ENCODE measurements at places on chromosomes 5 and 9.

GRCh38 chr9:90974643-90975245, 173.1 kb downstream of the SYK start:
- DNase-seq = no peak

DNA sequence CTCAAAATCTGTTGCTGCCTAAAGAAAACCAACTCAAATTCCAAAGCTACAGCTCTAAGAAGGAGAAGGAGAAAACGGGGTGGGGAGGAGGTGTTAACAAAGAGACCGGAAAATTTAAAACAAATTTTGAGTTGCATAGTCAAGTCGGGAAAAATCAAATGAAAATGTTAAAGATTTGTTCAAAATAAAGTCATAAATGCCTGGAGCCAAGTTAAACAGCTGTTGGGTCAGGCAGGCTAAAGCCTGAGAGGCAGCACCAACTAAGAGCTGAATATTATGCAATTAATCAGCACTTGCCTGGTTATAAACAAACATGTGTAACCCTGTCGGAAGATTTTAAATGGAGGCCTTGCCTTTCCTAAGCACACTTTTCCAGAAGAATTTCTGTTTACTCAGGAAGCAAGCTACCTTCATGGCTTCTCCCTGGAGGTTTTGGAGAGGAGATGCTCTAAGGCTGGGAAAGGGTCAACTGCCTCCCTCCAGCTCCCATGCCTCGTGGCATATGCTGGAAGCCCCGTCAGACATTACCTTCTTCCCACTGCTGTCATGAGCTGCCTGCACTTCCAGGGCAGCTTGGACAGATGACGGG, 270.5 kb downstream of the DMRT2 start:
- DNase-seq = no peak

GRCh38 chr5:141838326-141839014, 39.7 kb downstream of the PCDH1 start:
- DNase-seq = no peak

DNA sequence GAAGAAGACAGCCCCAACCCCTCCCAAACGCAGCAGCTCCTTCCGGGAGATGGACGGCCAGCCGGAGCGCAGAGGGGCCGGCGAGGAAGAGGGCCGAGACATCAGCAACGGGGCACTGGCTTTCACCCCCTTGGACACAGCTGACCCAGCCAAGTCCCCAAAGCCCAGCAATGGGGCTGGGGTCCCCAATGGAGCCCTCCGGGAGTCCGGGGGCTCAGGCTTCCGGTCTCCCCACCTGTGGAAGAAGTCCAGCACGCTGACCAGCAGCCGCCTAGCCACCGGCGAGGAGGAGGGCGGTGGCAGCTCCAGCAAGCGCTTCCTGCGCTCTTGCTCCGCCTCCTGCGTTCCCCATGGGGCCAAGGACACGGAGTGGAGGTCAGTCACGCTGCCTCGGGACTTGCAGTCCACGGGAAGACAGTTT, 12.5 kb downstream of the QRFP start:
- no peak for DNase-seq

DNA sequence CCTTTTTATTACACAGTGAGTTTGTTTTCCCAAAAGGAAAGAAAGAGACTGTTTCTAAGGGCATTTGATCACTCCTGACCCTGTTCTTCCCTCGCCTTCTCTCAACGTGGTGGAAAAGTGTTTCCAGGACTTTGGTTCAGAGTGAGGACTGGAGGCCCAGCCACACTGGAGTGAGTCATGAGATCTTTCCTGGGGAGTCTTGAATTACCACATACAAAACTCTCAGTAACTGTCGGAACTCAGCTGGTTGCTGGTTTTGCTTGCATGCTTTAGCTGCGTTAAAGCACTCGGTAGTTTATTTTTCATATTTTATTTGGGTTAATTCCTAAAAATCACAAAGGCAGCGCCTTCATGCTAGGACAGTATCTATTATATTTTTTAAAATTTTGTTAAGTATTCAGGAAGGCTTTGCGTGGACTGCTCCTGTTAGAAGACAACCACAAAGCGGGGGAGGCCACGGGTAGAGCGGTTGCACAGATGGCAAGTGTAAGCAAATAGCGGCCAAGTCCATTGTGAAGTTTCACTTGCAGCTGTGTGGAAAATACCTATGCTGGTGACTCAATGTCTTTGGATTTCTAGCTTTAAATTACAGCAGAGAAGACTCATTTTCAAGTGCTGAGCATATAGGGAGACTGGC, 77.7 kb downstream of the ARSB start:
- DNase-seq = no peak

GRCh38 chr9:133612051-133612450, 2.9 kb upstream of the FAM163B start:
- no peak for DNase-seq

DNA sequence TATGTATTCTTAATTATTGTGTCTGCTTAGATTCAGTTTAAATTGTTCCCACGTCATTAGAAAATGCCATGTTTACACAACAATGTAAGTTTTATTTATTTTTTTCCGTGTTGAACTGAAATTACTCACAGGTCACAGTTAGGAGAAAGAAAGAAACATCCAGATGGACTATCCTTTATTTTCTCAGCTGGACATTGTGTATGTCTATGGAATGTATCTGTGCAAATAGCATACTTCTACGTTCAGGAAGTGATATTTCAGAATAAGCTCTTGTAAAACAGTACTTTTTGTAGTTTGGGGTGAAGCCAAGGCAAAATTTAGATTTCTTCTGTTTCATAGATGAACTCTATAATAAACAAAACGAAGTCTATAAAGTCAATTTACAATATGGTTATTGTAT, 249.0 kb upstream of the ZNF608 start:
- no peak for DNase-seq

- DNase-seq = no peak
Measured at GRCh38 chr9:109990541-109990940, 210.5 kb downstream of the PALM2AKAP2 start.

- DNase-seq = no peak
Measured at GRCh38 chr9:113958556-113958955, 82.4 kb downstream of the ZNF618 start.

DNA sequence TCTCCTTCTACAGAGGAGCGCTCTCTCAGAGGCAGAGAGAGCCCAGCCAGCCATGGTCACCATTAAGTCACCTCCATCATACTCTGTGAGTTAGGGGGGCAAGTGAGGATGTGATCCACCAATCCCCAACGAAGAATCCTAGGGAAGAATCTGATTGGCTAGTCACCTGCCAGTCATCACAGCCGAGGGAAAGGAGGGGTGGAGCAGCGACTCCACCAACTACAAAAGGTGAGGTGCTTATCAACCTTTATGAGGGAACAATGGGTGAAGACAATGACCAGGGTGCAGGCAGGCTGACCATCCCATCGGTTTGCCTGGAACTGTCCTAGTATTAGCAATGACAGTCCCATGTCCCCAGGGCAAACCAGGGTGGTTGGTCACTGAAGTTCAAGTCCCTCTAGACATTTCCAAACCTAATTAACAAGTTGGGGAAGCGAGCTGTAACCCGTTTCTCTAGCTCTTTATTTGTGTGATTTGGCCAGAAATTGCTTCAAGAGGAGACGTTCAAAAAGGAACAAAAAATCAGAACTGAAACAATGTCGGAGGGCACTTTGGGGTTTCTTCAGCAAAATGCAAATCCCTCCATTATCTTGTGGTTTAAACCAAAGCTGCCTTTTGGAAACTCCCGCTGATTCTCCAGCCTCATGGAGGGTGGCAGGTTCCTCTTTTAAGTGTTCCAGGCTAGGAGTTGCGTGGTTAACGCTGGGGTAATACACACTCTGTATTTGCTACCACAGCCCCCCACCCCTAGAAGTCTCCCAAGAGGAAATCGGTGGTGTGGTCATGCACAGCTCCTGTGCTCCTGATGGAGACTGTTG, 18.8 kb upstream of the FCN1 start:
- DNase-seq = no peak

DNA sequence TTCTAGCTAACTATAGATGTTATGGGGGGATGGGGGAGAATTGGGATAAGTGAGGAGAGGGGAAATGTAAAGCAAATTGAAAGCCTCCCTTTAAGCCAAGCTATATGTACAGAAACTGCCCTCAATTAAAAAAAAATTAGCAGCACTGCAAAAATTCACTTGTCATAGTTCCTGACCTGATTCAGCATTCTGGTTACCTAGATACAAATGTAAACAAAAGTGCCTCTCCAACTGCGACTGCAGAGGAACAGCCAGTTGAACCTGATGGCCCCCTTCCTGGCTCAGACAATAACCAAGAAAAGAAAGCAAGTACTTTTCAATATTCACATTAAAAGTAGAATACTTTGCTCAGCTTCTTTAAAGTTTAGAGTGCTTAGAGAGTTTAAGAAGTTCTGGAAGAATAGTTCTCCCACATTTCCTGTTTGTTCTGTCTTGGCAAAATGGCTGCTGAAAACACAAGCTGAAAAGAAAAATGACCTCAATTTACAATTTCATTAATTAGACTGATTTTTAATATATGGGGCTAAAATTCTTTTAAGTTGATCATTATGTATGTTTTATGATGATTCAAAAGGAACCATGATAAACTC, 1.5 kb downstream of the FAM81B start:
- no peak for DNase-seq

- DNase-seq = no peak
Measured at GRCh38 chr5:177355868-177356168, 1.9 kb upstream of the RGS14 start.

DNA sequence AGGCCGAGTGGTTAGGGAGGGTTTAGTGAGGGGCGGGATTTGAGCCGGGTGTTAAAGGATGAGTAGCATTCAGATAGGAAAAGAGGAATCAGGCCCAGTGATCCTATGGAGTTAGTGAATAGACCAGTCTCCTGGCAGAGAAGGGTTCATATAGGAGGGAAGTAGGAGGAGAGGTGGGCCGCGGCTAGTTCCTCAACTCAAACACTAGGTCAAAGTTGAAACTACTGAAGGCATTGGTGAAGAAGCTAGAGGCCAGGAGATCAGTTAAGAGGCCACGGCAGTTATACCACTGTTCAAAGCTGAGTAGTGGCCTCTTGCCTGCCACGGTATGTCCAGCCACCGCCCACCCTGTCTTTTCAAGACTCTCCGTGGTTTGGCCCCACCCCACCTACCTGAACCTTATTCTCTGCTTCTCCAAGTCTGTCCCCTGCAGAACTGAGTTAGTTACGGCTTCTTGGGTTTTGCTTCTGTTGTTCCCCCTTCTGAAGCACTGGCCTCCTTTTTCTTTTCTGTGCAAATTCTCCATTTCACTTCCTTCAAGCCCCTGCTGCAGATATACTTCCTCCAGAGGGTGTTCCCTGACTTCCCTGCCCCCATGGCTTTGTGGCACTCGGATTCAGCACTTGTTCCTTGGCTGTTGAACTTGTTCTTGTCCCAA, 1.8 kb downstream of the ZBTB34 start:
- no peak for DNase-seq

DNA sequence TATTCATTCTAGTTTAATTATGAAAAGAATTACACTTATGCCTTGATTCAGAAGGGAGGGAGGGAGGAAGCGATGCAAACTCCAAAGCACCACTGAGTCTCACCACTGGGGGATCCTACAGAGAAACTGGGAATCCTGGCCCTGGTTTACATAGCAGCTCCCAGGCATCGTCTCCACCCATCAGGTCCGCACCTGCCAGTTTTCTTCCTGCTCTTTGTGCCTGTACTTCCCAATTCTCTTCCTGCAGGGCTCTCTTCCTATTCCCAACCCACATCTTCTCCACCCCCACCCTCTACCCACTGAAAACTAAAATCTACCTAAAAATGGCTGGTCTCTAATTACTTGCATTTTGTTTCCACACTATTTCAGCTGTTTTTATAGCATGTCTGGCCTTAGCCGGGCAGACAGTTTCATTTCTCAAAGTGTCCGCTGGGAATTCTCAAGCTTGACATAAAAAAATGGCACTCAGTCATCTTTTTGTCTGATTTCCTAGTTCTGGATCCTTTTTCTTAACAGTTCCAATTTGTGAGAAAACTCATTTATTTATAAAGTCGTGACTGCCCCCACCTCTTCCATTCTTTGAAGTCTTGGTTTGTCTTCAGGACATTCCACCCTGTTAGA, 1.6 kb upstream of the TNIP1 start:
- DNase-seq = no peak

GRCh38 chr9:132443951-132444607, 34.1 kb downstream of the CFAP77 start:
- DNase-seq = no peak

DNA sequence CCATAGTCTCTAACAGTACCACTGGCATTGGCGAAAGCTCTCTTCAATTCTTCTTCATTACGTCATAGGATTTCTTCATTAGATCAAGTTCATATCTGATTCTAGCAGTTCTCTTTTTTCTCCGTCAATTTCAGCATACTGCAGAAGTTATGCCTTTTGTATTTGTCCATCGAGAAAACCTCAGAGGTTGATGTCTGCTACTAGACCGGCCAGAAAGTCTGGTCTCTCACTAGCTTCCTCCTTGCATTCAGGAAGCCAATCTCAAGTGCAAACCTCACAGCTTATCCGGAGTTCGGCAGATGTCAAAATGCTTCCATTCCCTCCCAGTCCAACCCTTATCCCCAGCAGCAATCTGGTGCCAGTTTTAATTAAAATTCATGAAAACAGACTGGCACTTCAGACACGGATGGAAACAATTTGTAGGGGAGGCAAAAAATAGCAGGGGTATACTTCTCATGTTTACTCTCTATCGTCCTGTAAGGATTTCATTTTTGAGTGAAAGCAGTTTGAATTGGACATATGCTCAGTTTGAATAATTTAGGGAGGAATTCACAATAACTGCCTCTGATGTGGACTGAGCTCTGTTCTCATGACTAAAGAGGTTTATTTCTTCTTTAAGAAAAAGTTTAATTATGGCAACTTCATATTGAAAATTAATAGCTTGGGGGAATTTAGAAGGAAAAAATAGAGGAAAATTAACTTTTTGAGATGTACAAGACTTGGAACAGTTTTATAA, 56.4 kb upstream of the TMC1 start:
- no peak for DNase-seq

DNA sequence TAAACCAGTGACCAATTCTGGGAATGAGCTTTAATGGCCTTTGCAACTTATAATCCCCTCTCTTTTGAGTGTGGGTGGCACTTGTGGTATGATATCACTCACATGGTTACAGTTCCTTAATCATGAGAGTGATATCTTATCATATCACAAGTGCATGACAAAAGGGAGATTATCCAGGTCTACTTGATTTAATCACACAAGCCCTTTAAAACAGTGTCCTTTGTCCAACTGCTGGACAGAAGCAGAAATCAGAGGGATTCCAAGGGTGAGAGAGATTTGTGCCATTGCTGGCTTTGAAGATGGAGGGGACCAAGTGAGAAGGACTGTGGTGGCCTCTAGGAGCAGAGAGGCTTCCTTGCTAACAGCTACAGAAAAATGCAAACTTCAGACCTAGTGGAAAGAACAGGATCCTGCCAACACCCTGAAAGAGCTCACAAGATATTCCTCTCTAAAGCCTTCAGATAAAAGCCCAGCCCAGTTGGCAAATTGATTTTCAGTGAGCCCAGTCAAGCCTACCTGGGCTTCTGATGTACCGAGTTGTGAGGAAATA, 279.0 kb upstream of the TLE4 start:
- DNase-seq = no peak

- no peak for DNase-seq
Measured at GRCh38 chr5:20655211-20655610, 667.2 kb upstream of the CDH18 start.

GRCh38 chr5:1788200-1788599, 11.4 kb downstream of the MRPL36 start:
- DNase-seq = no peak

Measured in stimulated activated effector memory CD8-positive, alpha-beta T cell treated with anti-CD3 and anti-CD28 coated beads, Interleukin-12 subunit alpha, Interleukin-12 subunit beta, amount 100 ng/mL, for 72 hours (primary cell).